GOT3 (cell line): ENCODE measurements at places on chromosomes 1 and 21.
A peak's percentile ranks its signal among the peaks of the same experiment; 100 is the strongest.

DNA sequence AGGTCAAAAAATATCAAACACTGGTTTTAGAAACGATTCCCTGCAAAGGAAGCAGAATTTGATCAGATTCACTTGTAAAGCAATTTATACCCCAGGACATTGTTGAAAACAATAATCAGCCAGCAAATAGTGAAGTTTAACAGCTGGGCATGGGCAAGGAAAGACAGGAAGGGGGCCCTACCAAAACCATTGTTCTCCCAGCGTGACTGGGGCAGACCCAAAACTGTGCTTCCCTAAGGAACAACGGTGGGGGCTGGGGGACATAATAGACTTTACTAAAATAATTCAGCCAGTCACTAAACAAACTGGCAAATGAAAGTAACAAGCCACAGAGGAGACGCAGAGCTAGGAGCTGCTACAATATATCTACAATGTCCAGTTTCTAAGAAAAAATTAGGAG lies 100.2 kb downstream of the AHCTF1 start:
- DNase-seq: no peak

- DNase-seq: peak; percentile 43
Measured at GRCh38 chr1:184838504-184838951, 83.9 kb upstream of the EDEM3 start.

DNA sequence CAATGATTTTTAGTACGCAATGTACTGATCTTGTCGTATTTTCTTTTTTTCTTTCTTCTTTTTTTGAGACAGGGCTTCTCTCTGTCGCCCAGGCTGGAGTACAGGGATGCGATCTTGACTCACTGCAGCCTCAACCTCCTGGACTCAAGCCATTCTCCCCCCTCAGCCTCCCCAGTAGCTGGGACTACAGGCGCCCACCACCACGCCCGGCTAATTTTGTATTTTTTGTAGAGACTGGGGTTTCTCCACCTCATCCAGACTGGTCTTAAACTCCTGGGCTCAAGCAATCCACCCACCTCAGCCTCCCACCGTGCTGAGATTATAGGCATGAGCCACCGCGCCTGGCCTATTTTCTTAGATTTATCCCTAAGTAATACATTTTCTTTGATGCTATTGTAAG lies 43.9 kb upstream of the COL6A2 start:
- DNase-seq: no peak

GRCh38 chr1:192602757-192603156 lies 27.2 kb downstream of the RGS1 start:
- no peak for DNase-seq

DNA sequence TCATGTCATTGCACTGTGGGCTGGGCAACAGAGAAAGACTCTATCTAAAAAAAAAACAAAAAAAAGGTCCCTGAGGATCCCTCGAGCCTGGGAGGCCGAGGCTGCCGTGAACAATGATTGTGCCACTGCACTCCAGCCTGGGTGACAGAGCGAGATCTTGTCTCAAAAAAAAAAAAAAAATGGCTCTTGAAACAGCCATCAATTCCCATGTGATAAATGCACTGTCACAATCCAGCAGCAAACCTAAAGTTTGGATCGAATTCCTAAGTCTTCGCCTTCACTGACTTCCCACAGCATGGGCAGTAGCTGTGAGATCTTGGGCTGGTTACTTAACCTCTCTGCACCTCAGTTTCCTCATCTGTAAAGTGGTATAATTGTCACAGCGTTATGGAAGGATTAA lies 43.5 kb downstream of the IGSF3 start:
- DNase-seq: no peak

DNA sequence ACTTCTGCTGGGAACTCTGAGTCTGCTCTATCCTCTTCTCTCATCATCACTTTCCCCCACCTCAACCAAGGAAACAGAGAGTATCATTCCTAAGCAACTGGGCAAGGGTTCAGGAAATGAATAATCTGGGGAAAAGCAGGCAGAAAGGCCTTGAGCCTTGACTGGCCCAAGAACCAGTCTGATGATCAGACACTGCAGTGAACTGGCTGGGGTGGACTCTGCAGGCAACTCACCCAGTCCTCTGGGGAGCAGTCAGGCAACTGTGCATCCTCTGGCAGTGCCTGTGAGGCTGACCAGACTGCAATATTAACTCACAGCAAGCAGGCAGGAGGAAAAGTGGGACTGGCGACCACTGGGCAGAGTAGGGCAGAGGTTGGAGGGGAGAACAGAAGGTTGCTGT lies 991 bp downstream of the ANKRD35 start:
- DNase-seq: no peak

DNA sequence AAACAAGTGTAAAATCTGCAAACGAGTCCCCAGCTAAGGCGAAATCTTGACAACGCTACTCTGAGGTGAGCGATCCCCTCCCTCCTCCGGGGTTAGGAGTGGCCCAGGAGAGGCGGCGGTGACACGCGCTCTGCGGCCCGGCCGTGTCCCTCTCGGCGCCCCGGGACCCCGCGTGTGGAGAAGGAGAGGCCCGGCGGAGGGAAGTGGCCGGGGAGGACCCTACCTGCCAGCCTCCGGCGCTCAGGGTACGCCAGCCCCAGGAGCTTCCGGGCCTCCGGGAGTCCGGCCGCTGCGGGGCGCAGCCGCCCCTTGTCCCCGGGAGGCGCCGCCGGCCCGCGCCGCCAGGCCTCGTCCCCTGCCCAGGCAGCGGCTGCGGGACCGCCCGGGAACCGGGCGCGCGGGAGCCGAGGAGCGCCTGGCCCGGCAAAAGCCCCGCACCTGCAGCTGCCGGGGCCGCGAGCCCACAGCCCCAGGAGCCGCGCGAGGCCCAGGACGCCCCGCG lies 543 bp downstream of the ABCB10 start:
- no peak for DNase-seq

GRCh38 chr1:165284454-165284853 lies 72.1 kb downstream of the LMX1A start:
- no peak for DNase-seq

GRCh38 chr1:54887665-54888071 lies 673 bp upstream of the DHCR24 start:
- DNase-seq: no peak

DNA sequence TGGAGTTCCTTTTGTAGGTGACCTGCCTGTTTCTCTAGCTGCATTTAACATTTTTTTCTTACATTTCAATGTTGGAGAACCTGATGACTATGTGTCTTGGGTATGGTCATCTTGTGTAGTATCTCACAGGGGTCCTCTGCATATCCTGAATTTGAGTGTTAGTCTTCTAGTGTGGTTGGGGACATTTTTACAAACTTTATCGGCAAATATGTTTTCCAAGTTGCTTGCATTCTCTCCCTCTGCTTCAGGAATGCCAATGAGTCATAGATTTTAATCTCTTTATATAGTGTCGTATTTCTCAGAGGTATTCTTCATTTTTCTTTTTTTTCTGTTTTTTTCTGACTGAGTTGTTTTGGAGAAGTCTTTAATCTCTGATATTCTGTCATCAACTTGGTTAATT lies 684.0 kb downstream of the NCAM2 start:
- no peak for DNase-seq

DNA sequence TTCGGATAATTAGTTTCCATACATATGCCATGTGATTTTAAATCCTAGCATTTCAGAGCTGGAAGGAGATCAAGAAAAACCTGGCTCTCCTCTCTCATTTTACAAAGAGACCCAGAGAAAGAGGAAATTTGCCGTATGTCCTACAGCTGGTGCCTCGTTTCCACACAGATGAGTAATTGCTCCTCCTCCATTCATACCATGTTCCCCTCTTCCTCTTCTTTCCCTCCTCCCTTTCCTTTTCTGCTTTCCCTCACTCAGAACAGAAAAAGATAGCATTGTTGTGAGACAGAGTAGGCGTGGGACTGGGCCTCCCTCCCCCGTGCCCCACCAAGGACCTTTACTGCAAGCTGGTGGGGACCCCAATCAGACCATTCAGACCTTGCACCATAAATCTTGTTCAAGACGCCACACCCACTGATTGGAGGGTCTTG lies 13.7 kb upstream of the SLC44A3 start:
- DNase-seq: no peak

DNA sequence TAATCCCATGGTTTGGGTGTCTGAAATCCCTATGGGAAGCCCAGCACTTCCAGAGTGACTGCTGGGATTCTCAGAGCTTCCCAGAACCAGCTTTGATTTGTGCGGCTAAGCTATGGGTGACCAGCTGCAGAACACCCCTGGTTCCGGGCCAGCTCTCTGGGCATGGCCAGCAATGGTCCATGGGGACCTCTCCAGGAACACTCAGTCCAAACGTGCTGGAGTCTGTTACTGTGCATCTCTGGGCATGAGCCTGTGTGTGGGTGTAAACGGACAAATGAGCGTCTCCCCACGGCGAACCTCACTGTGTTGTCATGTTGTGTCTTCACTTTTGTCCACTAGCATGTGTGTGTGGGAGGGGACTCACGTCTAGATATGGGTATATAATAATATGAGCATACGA lies 54.4 kb downstream of the MAB21L3 start:
- DNase-seq: no peak

- no peak for DNase-seq
Measured at GRCh38 chr1:24391882-24392603, 21.5 kb downstream of the STPG1 start.

GRCh38 chr1:220747437-220748088 lies 559 bp upstream of the MTARC2 start:
- no peak for DNase-seq
